ENCODE measurements at places on chromosomes 6 and 20.

DNA sequence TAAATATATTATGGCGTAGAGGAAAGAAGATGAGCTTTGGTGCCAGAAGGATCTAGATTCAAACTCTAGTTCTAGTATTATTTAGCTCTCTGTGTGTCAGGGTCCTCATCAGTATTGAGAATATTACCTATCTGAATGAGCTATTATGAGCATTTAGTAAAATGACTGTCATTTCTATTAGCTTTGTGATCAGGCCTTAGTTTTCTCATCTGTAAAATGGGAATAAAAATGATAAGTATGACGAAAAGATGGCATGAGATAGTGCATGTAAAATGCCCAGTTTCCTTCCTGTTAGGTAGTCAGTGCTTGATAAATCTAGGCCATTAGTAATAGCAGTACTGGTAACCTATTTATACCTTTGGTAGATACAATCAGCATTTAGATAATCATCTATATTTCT, 35.1 kb downstream of the NOX3 start:
- no peak for DNase-seq

- no peak for DNase-seq
Measured at GRCh38 chr6:56509031-56509430, 133.7 kb downstream of the DST start.

GRCh38 chr20:59323731-59324130, 23.3 kb downstream of the EDN3 start:
- no peak for DNase-seq

- DNase-seq = no peak
Measured at GRCh38 chr6:31049518-31049917, 39.2 kb downstream of the MUC22 start.

GRCh38 chr20:16708602-16709001, 21.2 kb upstream of the SNRPB2 start:
- DNase-seq = no peak

GRCh38 chr6:88989215-88989614, 25.8 kb upstream of the RNGTT start:
- no peak for DNase-seq

DNA sequence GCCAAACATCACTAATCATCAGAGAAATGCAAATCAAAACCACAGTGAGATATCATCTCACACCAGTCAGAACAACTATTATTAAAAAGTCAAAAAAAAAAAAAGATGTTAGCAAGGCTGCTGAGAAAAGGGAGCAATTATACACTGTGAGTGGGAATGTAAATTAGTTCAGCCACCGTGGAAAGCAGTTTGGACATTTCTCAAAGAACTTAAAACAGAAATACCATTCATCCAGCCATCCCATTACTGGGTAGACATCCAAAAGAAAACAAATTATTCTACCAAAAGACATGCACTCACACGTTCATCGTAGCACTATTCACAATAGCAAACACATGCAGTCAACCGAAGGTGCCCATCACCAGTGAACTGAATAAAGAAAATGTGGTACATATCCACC, 213.9 kb downstream of the TTLL2 start:
- DNase-seq = no peak

DNA sequence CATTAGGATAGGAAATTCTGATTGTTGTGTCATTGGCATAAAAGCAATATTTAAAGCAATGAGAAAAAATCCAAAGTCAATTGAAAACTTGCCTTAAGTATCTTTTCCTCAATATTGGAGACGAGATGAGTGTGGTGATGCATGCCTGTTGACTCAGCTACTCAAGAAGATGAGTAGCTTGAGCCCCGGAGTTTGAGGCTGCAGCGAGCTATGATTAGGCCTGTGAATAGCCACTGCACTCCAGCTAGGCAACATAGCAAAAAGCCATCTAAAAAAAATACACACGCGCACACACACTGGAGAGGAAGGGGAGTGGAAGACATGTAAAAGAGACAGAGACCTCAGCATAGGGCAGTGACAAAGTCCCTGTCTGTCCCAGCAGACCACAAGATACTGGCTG, 9.7 kb upstream of the MARCKS start:
- no peak for DNase-seq

- DNase-seq = no peak
Measured at GRCh38 chr20:44069203-44070011, 117.6 kb downstream of the JPH2 start.

GRCh38 chr6:5850848-5851255, 155.9 kb downstream of the NRN1 start:
- DNase-seq = no peak

DNA sequence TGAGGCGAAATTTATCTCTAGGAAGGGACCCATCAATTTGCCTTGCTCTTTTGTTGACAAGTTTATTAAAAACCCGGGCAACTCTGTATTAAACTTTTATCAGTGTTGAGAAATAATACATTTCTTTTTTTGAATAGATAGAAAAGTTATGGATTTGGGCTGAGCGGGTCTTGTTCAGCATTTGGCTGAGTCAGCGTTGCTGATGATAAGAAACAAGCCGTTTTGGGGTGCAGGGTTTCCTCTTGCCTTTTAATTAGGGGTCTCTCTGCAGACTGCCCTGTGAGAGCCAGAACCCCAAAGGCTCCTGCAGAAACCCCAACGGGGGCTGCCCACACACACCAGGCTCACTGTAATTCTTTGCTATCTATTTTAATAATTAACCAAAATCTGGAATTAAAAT, 82.1 kb upstream of the SLCO4A1 start:
- no peak for DNase-seq

All from HAP-1 (cell line).